GM18507 (cell line): ENCODE measurements at places on chromosomes 11 and 22.

DNA sequence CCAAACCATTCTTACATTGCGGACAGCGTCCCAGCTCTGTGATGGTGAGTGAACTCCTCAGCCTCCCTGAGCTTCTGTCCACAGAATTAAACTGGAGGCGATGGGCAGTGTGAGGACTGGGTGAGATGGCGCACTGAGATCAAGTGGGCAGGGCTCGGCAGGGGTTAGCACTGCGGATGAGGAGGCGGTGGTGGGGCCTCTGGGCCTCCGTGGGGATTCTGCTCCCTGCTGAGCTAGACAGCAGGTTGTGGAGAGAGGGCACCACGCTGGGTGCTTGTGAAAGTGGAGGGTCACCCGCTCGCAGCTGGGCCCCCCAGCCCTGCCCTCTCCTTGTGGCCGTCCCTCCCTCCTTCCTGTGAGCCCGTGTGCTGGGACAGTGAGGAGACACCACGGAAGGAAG is 25.6 kb upstream of the PARVG start:
- DNase-seq, result no peak

- no peak for DNase-seq
Observed at GRCh38 chr11:45022294-45023064, 71.8 kb upstream of the TP53I11 start.

GRCh38 chr11:83361831-83362230 is 75.7 kb upstream of the CCDC90B start:
- DNase-seq, result no peak

DNA sequence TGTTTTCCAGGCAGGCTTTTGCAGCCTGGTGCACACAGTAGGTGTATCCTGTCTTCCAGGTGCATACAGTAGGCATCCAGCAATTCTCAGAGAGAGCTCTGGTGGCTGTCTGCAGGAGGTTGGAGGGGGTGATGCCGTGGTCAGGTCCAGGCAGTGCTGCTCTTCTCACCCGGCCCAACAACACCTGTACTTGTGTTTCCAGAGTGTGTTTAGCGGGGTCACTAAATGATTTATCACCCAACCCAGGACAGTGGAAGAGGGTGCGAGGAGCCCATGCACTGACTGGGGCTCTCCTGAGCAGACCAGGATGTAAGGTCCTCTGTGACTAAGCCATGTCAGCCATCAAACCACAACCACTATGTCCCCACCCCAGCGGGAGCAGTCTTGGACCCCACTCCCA is 18.6 kb upstream of the FGF3 start:
- no peak for DNase-seq

DNA sequence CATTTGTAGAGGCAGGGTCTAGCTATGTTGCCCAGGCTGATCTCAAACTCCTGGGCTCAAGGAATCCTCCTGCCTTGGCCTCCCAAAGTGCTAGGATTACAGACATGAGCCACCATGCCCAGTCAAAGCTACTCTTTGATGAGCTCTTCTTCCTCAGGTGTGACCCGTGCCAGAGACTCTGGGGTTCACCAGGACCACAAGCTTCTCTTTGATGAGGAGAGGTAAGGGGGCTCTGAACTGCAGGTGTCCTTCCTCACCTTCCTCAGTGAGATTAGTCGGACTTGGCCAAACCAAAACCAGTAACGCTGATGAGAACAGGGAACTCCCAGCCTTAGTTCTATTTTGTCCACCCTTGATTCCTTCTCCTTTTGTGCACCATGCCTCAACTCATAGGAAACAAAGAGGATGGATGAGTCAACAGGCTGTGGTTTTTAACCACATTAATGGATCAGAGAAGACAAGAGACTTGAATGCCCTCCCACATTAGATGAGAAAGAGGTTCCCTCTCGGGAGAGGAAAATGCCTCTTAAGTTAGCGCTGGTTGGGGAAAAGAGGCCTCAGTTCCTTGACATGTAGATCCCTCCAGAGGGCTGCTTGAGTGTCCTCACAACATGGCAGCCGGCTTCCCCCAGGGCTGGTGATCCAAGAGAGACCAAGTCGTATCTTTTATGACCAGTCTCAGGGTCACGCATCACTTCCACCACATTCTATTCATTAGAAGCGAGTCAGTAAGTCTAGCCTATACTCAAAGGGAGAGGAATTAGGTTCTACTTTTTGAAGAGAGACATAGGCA is 25.7 kb upstream of the CTR9 start:
- DNase-seq, result no peak

GRCh38 chr11:875769-876301 is 33.2 kb downstream of the TSPAN4 start:
- no peak for DNase-seq

GRCh38 chr22:31723723-31724122 is 26.2 kb downstream of the PRR14L start:
- DNase-seq, result no peak
